ENCODE measurements at places on chromosomes 11 and 22. TPM values are rescaled to one million over a fixed set of nuclear protein-coding genes. Genes with fewer than 3 reads are reported as not detected.

DNA sequence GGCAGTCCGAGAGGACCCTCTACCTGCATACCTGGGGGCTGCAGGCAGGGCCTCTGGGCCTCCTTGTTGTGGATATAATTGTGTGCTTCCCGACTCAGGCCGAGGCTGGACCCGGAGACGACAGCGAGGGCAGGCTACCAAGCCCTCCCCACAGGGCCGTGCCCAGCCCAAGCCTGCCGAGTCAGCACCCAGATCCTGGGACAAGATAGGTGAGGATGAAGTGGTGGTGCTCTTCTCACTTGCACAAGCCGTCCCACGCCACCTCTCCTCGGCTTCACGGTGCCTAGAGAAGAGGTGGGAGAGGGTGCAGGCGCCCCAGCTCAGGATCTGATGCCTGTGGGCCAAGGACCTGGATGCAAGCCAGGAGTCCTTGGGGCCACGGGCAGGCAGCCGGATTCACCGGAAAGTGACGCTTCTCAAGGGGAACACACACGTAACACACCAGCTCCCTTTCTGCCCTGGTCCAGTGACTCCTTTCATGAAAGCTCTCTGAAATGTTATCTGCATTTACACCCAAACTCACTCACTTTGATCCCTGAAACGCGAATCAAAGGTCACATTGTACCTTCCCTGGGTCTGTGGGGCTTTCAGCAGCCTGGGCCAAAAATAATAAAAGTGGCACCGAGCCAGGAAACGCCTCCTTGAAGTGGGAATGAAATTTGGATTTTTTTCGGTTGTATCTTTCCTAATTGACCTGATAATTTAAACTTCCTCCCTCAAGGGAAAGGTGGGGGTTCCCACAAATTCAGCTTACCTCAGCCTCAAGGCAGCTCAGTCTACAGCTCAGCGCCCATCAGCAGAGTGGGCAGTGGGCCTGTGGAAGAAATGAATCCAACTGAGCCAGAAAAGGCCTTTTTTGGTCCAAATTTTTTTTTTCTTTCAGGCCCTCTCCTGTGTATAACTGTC, 1.1 kb upstream of the GNB1L start:
- peak; percentile 92 for DNase-seq
- H3K27ac ChIP-seq, result peak overlapping the region; percentile 98
- H3K4me1 ChIP-seq, result peaks cover 39% of the 10 kb centered on the region
- H3K4me3 ChIP-seq, result peak overlapping the region; percentile 81
- H3K27me3 ChIP-seq, result no peaks in the 10 kb centered on the region

GRCh38 chr22:35561796-35562526, 21.3 kb downstream of the RASD2 start:
- no peak overlapping the region for H3K4me3 ChIP-seq
- H3K36me3 ChIP-seq, result no peaks in the 10 kb centered on the region
- DNase-seq, result no peak
- H3K27ac ChIP-seq, result no peak overlapping the region
- peaks cover 24% of the 10 kb centered on the region for H3K4me1 ChIP-seq

- no peaks in the 10 kb centered on the region for H3K36me3 ChIP-seq
- no peak overlapping the region for H3K27ac ChIP-seq
- no peaks in the 10 kb centered on the region for H3K27me3 ChIP-seq
- DNase-seq, result no peak
- peaks cover 6% of the 10 kb centered on the region for H3K4me1 ChIP-seq
- no peak overlapping the region for H3K4me3 ChIP-seq
These were observed 6.3 kb upstream of the SYNGR1 start for GRCh38 chr22:39343259-39344045.

- DNase-seq, result no peak
- no peaks in the 10 kb centered on the region for H3K36me3 ChIP-seq
- H3K27me3 ChIP-seq, result no peaks in the 10 kb centered on the region
- no peaks in the 10 kb centered on the region for H3K4me1 ChIP-seq
- no peak overlapping the region for H3K4me3 ChIP-seq
- H3K27ac ChIP-seq, result no peak overlapping the region
These were observed 19.7 kb downstream of the GGTLC2 start for GRCh38 chr22:22663861-22664800.

GRCh38 chr11:7973011-7973410, 7.8 kb upstream of the NLRP10 start:
- no peak overlapping the region for H3K4me3 ChIP-seq
- H3K36me3 ChIP-seq, result no peaks in the 10 kb centered on the region
- H3K27me3 ChIP-seq, result no peaks in the 10 kb centered on the region
- no peak overlapping the region for H3K27ac ChIP-seq
- H3K4me1 ChIP-seq, result no peaks in the 10 kb centered on the region

DNA sequence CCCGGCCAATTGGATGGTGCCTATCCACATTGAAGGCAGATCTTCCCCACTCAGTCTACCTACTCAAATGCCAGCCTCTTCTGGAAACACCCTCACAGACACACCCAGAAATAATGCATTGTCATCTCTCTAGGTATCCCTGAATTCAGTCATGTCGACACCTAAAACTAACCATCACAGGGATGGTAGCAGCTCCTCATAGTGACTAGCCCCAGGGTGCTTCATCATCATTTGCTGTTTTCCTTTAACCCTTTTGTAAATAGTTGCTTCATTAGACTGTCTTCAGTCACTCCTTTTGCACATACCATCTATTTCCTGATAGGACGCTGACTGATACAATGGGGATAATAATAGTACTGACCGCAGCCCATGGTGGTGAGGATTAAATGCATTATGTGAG, 18.8 kb upstream of the AMOTL1 start:
- H3K27me3 ChIP-seq, result no peaks in the 10 kb centered on the region
- no peaks in the 10 kb centered on the region for H3K36me3 ChIP-seq
- no peak for DNase-seq
- H3K4me3 ChIP-seq, result no peak overlapping the region
- peak overlapping the region; percentile 82 for H3K27ac ChIP-seq

TESMIN gene
- 0.78 TPM for total RNA-seq

GRCh38 chr22:44975427-44976262, 34.2 kb downstream of the PHF21B start:
- no peak for DNase-seq
- H3K27ac ChIP-seq, result no peak overlapping the region
- H3K4me1 ChIP-seq, result no peaks in the 10 kb centered on the region
- H3K27me3 ChIP-seq, result no peaks in the 10 kb centered on the region

SDHD gene
- 148 TPM for total RNA-seq

DNA sequence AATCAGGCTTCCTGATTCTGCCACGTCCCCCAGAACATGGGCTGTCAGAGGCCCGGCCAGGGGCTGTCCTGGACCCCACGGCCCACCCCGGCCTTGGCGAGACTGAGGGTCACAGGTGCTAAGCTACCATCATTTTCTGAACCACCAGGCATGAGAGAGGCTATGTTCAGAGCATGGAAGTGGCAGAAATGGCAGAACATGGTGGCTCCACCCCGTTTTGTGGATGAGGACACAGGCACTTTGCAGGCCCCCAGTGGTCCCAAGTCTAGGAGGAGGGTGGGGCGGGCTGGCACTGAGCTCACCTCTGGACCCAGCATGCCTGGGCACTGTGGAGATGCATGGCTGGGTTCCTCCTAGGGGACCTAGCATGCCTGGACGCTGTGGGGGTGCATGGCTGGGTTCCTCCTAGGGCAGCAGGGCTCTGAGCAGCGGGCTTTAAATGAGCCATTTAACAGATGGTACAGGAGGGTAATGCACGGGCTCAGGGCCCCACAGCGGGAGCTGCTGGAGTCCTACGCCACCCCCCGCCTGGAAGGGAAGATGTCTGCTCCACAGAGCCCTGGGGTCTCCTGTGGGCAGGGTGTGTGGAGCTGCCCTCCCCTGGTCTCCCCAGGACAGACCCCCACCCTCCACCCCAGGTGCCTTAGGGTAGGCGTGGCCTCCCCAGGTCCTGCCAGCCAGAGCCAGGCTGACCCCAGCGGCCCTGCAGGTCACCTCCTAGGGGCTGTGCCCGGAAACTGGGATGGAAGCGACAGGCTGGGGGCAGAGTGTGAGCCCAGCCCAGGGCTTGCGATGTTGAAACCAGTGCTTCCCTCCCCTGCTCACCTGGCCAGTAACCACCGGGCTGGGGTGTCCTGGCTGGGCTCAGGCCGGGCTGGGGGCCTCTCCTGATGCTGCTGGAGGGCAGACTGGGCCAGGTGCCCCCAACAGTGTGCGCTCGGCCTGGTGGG, 6.1 kb upstream of the MUC5AC start:
- H3K36me3 ChIP-seq, result no peaks in the 10 kb centered on the region
- no peaks in the 10 kb centered on the region for H3K4me1 ChIP-seq
- no peak overlapping the region for H3K4me3 ChIP-seq
- no peak for DNase-seq
- H3K27ac ChIP-seq, result no peak overlapping the region

DNA sequence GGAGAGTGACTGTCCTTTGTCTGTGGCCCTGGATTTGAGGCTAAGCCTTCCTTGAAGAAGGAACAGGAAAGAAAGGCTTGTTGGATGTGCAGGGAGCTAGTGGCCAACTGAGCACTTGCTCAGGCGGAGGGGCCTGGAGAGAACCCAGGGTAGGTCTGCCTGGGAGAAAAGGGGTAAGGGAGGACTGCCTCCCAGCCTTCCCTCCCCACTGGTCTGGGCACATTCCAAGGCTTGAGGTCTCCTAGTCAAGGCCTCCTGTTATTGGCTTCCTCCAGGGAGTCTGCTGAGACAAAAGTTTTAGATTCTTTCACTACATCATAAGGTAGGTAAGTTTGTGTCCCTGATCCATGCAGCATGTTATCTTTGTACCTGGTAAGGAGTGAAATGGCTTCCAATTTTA, 15.2 kb downstream of the KCNQ1OT1 start:
- DNase-seq, result no peak
- no peaks in the 10 kb centered on the region for H3K36me3 ChIP-seq
- H3K4me3 ChIP-seq, result no peak overlapping the region
- H3K4me1 ChIP-seq, result peaks cover 13% of the 10 kb centered on the region
- H3K27ac ChIP-seq, result no peak overlapping the region

DNA sequence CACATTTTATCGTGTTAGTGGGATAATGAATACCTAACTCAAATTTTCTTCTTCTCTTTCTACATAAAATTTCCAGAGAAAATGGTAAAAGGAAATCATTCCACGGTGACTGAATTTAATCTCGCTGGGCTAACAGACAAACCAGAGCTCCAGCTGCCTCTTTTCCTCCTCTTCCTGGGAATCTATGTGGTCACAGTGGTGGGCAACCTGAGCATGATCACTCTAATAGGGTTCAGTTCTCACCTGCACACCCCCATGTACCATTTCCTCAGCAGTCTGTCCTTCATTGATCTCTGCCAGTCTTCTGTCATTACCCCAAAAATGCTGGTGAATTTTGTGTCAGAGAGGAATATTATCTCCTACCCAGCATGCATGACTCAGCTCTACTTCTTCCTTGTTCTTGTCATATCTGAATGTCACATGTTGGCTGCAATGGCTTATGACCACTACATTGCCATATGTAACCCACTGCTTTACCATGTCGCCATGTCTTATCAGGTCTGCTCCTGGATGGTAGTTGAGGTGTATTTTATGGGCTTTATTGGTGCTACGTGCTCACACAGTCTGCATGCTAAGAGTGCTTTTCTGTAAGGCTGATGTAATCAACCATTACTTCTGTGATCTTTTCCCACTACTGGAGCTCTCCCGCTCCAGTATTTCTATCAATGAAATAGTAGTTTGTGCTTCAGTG, 24.1 kb downstream of the OR10D3 start:
- H3K27me3 ChIP-seq, result no peaks in the 10 kb centered on the region
- no peak for DNase-seq
- H3K4me1 ChIP-seq, result no peaks in the 10 kb centered on the region

- DNase-seq, result no peak
- H3K4me1 ChIP-seq, result no peaks in the 10 kb centered on the region
- no peak overlapping the region for H3K27ac ChIP-seq
These were observed 73.3 kb downstream of the SERGEF start for GRCh38 chr11:17939542-17939941.

DNA sequence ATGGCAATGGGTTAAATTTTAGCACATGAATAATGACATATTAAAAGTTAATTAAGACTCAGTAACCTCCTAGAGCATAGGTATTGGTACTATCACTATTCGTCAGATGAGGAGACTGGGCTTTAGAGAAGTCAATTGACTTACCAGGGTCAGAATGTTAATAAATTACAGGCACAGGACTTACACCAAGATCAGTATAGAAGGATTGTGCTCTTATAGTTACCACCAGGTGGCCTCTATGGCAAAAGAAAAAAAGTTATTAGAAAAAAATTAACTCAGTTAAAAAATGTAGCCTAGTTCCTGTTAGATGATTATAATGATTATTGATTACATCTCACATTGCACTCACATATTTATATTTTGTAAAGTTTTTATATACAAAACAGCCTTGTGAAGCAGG, 1163.7 kb downstream of the FAM181B start:
- H3K4me3 ChIP-seq, result no peak overlapping the region
- H3K36me3 ChIP-seq, result no peaks in the 10 kb centered on the region
- H3K4me1 ChIP-seq, result no peaks in the 10 kb centered on the region

GRCh38 chr11:7982582-7983119, 4.5 kb upstream of the EIF3F start:
- no peaks in the 10 kb centered on the region for H3K27me3 ChIP-seq
- H3K36me3 ChIP-seq, result no peaks in the 10 kb centered on the region
- no peaks in the 10 kb centered on the region for H3K4me1 ChIP-seq
- DNase-seq, result no peak
- H3K4me3 ChIP-seq, result no peak overlapping the region

- no peaks in the 10 kb centered on the region for H3K4me1 ChIP-seq
- H3K27ac ChIP-seq, result no peak overlapping the region
- H3K4me3 ChIP-seq, result no peak overlapping the region
These were observed 43.0 kb upstream of the WT1 start for GRCh38 chr11:32478277-32478731.

GRCh38 chr11:22635689-22636088, 10.1 kb upstream of the FANCF start:
- no peaks in the 10 kb centered on the region for H3K27me3 ChIP-seq
- no peak for DNase-seq
- no peaks in the 10 kb centered on the region for H3K4me1 ChIP-seq
- no peak overlapping the region for H3K4me3 ChIP-seq
- no peaks in the 10 kb centered on the region for H3K36me3 ChIP-seq

GAS2 gene
- 4.2 TPM for total RNA-seq

MRGPRX4 gene
- not detected for total RNA-seq

GRCh38 chr11:129131316-129131715, 60.8 kb downstream of the ARHGAP32 start:
- no peak for DNase-seq
- H3K4me1 ChIP-seq, result no peaks in the 10 kb centered on the region
- no peaks in the 10 kb centered on the region for H3K36me3 ChIP-seq
- H3K27me3 ChIP-seq, result no peaks in the 10 kb centered on the region

Measured in esophagus muscularis mucosa (tissue), 4 donors.